Left kidney (tissue), 8 donors: ENCODE measurements at places on chromosomes 7 and 10.
A peak's percentile ranks its signal among the peaks of the same experiment; 100 is the strongest.

GRCh38 chr10:13346283-13347042 lies 1.6 kb downstream of the SEPHS1 start:
- DNase-seq: peak; percentile 49

GRCh38 chr10:78266741-78267469 lies 233.2 kb downstream of the RPS24 start:
- no peak for DNase-seq

GRCh38 chr10:102119417-102120141 lies 589 bp downstream of the LDB1 start:
- DNase-seq: no peak

- no peak for DNase-seq
Observed at GRCh38 chr10:79939969-79940368, 8.9 kb downstream of the SFTPD start.

- DNase-seq: no peak
Observed at GRCh38 chr10:97843281-97843671, 6.4 kb upstream of the GOLGA7B start.

DNA sequence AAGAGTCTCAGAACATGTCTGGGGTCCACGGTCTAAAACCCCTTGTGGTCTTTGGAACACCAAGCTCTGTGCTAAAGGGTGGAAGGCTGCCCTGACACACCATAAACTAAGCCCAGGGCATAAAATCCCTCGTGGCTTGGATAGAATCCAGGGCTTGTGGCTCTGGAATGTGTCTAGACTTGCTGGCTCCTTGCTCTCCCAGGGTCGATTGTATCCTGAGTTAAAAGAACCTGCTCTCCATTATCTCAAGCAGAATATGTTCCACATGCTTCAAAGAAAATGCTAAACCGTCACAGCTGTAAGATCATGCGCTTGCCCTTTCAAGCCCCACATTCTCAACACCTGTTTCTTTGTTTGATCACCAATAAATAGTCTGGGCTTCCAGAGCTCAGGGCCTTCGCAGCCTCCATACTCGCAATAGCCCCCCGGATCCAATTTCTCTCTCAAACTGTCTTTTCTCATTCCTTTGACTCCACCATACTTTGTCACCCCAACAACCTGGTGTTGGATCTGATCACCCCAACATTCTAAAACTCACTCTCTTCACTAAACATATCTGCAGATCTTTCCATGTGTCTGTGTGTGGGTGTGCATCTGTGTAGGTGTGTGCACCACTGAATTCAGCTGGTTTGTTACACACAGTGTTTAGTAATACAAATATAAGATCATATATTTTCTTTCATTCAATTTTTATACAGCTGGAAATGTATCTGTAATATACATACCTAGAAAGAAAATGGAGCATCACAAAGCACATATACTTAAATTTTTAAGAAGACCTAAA lies 238.5 kb downstream of the ZMYND11 start:
- DNase-seq: peak; percentile 14

GRCh38 chr10:49619613-49620012 lies 5.8 kb downstream of the CHAT start:
- DNase-seq: no peak

DNA sequence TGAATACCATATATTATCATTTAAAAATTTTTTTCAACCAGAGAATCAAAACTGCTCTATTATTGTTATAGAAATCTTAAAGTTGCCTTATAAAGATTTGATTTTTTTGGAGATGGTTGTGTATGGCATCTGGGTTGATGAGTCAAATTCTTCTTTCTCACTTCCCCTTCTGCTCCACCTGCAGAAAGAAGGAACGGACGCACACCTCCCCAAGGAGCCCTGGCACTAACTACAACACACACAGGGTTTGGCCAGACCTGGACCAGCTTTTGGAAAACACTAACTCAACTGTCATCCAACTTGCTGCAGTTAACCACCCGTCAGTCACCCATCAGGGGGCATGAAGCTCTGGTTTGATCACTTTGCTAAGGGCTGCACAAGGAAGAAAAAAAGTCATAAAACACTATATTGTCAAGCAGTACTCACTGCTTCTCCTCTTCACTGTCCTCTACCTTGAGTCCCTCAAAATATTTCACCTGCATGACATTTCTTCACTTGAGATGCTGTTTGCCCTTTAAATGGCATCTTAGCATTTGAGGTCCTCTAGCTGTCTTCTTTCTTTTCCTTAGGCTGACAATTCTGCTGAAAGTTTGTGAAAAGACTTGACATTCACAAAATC lies 266.7 kb upstream of the PHF14 start:
- DNase-seq: no peak

GRCh38 chr7:158422196-158422886 lies 165.3 kb downstream of the PTPRN2 start:
- DNase-seq: no peak

DNA sequence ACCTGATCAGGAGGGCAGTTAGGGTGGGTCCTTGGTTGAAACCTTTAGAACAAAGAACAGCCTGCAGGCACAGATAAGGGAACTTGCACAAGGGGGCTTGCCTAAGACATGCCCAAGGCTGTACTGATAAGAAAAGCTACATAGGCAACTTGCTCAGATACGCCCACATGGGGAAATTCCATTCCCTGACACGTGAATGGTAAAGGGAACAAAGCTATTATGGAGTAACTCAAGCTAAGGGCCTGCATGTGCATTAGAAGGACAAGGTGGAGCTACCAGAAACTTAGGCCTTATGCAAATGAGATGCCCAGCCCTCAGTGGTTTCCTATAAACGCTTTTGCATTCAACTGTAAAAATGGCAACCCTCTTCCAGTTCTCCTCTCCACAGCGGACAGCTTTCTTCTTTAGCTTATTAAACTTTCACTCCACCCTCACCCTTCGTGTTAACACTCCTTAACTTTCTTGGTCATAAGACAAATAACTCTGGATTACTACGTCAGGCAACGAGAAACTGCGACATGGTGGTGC lies 1192.1 kb upstream of the CELF2 start:
- no peak for DNase-seq

DNA sequence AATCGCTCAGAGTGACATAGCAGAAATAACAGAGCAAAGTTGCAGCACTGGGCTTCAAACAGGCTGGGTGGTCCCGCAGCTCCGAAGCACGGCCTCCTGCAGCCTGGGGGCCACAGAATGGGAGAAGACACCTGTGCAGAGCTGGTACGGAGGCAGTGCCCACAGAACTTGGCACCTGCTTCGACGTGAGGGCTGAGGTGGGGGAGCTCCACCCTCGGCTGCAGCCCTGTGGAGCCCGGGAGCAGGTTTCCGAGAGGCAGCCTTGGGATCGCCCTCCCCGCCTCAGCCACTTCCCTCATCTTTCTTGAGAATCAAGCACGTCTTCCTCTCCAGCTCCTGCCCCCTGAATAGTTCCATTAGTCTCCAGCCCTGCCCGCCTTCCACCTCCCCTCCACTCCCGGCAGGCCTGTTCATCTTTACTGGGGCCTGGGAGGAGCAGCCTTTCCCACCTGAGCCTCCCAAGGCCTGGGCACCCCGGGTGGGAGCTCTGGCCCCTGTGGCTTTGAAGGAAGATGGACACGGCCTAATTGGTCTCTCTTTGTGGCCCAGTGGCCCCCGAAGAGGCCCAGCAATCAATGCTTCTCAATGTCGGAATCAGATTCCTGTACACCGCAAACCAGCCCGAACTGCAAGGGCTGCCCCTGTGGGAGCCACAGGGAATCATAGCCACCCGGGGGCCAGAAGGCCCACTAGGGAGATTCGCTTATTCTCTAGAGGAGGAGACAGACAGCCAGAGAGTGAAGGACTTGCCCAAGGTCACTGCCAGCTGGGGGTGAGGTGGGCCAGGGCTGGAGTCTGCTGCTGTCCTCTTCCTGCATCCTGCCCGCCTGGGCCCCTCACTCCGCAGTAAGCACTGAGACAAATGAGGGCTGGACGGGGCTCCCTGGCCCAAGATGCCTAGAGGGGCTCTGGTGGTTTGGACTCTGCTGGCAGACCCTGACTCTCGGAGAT lies 17.0 kb upstream of the PCBD1 start:
- DNase-seq: no peak

DNA sequence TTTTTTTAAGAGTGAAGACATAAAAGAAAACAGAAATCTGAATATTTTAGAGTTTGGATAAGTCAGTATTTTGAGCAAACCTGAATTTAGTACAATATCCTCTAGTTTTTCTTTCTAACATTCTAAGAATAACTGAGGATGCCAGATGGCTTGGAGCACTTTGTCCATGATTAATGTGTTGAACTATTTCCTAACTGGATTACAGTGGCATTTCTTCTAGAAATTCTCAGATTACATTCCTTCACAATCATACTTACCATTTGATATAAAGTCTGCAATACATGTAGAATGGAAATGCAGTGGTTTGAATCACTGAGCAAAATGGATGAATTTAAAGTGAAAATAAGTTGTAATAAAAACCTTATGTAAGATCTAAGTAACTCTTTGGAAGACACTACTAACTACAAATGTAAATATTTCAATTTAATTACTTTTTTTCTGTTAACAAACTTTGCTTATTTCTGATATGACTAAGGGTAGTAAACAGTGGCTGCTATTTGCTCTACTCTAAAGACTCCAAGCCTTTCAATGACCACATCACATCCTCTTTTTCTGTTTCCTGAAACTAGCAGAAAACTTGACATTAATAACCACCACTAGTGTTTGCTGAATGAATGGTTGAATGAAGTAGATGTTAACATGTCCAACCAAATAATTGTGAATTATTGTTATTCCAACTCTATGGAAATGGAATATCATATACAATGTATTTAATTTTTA lies 102.8 kb downstream of the PRKG1 start:
- DNase-seq: no peak

DNA sequence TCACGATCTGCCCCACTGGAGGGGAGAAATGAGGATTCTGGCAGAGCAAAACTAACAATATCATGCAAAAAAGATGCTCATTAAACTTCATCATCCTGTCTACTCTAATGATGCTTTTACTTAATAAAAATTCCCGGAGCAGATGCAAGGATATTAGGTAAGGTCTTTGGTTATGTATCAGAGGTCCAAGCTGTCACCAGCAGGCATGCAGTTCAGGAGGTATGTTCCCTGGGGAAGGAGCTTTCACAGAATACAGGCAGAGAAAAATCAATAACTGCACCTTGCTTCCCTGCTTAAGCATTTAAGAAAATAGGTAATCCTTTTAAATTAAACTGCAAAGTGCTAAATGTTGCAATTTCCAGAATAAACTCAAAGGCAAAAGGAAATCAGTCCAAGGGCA lies 81.6 kb upstream of the C1QL3 start:
- no peak for DNase-seq

GRCh38 chr10:122515588-122516231 lies 44.8 kb upstream of the DMBT1 start:
- no peak for DNase-seq

DNA sequence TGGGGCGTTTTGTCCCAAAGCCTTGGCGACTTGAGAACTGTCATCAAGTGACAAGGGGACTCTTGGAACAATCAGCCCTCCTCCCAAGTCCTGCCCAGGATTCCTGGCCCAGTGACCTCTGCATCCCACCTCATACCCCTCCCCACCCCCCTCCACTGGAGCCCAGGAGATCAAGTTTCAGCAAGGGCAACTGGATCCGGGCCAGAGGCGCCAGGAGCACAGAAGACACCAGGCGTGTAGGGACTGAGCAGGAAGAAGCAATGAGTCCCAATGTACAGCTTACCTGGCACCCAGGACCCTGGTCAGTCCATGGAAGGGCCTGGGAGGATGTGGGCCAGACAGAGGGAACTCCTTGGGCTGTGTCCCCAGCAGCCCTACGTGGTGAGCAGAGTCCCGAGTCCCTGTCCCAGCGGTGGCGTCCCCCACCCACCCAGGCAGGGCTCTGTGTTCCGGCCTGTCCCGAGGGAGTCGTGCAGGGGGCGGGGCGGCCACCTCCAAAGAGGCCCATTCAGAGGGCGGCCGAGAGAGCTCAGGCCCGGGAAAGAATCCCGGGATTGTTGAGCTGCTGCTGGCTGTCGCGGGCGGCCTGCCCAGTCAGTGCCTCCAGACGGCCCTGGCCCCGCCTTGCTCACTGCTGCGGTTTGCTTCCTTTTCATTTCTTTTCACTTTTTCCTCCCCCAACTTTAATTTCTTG lies 254.1 kb downstream of the TNS3 start:
- DNase-seq: peak; percentile 71

DNA sequence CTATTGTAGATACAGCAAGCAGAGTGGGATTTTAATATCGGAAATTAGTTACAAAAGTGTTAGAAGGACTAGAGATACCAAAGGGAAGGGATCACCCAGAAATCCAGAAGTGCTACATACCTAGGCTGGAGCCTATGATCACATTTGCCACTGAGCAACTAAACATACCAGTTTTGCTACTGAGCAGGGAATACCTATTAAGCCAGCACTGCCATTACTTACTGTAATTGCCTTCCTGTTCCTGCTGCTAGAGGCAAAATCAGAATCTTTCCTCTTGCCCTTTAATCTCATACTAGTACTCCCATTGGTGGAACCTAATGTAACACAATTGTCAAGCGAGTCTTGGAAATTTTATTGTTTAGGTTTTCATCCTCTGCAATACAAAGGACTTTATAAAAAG lies 121.7 kb downstream of the ATRNL1 start:
- no peak for DNase-seq

GRCh38 chr10:106107706-106108105 lies 1056.8 kb downstream of the SORCS1 start:
- DNase-seq: no peak

DNA sequence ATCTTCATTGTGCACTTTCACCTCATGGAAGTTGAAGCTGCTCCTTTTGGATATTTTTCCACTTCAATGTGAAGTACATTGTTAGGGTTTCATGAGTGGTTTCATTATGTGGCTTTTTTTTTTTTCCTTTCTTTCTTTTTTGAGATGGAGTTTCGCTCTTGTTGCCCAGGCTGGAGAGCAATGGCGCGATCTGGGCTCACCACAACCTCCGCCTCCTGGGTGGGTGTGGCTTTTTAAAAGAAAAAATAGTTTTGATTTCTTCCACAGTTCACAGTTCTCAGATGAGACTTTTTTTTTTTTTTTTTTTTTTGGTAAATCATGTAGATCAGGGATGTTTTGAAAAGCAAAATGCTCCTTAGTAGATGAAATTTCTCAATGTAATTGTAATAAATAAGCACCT lies 652.3 kb upstream of the ANKRD30A start:
- DNase-seq: no peak

DNA sequence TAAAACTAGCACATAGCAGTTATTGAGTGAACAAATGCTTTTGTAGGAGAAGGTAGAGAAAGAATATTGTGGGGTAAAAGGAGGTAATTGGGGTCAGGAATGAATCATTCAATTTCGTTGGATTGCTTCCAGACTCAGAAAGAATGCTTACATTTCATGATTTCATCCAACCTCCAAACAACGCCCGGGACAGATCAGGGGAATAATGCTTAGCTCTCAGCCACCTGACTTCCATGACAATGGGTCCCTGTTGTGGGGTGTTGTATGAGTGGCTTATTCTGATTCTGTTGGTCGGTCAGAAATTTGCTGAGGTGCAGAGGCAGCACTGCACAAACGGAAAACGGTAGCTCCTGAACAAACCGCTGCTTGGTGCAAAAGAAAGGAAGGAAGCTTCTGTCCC lies 24.0 kb upstream of the INPP5F start:
- no peak for DNase-seq

- no peak for DNase-seq
Observed at GRCh38 chr10:86402283-86402941, 35.8 kb upstream of the GRID1 start.

GRCh38 chr10:123160311-123160980 lies 6.2 kb downstream of the BUB3 start:
- DNase-seq: no peak

GRCh38 chr7:114365791-114366190 lies 48.8 kb upstream of the FOXP2 start:
- no peak for DNase-seq

GRCh38 chr10:95445837-95446486 lies 115.2 kb downstream of the SORBS1 start:
- no peak for DNase-seq

- DNase-seq: peak; percentile 46
Observed at GRCh38 chr7:45574669-45575500, 717 bp downstream of the ADCY1 start.
